Fibroblast of pulmonary artery (primary cell): ENCODE measurements at places on chromosomes 7 and 10.

DNA sequence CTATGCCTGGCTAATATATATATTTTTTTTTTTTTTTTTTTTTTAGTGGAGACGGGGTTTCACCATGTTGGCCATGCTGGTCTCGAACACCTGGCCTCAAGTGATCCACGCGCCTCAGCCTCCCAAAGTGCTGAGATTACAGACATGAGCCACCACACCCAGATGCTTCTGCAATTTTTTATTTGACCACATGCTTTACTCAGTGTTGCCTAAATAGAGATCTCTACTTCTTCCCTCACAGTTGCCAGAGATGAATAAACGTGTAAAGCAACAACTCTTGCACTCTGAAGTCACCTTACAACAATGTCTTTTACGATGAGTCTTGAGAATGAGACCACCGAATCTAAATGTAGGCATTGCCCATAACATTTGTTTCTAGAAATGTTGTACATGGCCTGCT, 107.9 kb upstream of the FRMD4A start:
- no peak for DNase-seq

DNA sequence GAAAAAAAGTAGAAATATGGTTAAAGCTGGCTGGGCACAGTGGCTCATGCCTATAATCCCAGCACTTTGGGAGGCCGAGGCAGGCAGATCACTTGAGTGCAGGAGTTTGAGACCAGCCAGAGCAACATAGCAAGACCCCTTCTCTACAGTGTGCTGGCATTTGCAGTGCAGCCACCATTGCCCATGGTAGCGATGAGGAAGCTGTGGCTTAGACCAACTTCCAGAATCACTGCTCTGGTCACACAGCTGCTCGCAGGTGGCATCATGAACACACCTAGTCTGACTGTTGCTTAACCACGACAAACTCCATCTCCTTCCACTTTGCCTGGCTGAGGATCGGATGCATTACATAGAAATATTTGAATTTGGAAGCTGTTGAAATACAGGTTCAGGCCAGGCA, 137.1 kb downstream of the CUX1 start:
- DNase-seq, result no peak

- no peak for DNase-seq
Observed at GRCh38 chr10:29987471-29987870, 71.9 kb downstream of the JCAD start.

- DNase-seq, result no peak
Observed at GRCh38 chr10:60400366-60400765, 10.7 kb upstream of the ANK3 start.

DNA sequence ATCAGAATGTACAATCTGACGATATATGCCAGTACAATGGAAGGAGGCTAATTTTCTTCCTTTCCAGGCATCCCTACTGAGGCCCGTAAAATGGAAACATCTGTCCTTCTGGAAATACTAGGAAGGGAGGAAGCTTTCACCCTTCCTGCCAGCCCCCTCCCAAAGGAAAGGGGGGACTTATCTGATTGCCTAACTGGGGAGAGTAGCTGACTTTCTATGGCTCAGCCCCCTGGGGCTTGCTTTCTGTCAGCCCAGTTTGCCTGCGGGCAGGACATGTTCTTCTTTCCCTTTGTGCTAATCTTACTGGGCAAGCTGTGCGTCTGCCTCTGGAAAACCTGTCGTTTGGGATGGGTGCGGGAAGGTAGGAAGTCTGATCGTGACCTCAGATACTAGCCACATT, 508.9 kb downstream of the SUGCT start:
- DNase-seq, result no peak

GRCh38 chr10:19168584-19168983, 120.0 kb downstream of the MALRD1 start:
- DNase-seq, result no peak

DNA sequence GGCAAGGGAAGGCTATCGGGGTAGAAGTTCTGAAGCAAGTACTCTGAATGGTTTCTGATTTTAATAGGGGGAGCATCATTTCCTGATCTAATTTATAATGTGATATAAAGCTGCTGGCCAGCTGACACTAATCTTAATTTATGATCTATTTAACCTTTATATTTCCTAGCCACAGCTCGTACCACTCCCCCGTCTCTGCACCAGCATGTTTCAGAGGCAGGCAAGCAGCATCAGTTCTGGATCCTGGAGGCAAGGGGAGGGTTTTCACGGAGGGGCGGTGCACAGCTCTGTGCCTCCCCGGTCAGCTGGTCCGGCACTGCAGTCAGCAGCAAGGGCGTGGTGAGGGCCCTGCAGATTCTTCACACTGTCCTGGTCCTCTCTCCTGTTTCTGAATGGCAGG, 30.0 kb downstream of the MGMT start:
- no peak for DNase-seq

GRCh38 chr10:97543025-97543546, 29.5 kb upstream of the ANKRD2 start:
- DNase-seq, result peak; percentile 96

DNA sequence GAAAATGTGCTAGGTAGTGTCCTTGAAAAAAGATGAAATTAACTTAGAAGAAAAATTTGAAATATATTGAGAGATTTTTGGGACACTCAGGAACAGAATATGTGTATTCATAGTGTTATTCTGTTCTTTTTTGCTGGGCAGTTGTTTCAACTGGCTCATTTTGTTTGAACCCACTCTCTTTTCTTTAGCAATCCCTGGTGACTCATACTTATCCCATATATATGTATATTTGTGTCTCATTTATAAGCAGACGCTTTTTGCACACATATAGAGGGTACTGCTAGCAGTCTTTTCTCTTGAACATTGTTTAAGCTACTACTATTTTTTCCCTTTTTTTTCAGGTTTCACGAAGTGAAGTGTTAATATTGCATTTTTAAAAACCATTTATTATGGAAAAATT, 1.9 kb downstream of the EXOC6 start:
- DNase-seq, result peak; percentile 18

- peak; percentile 66 for DNase-seq
Observed at GRCh38 chr7:128697302-128697905, 25.3 kb downstream of the GARIN1A start.

GRCh38 chr10:129815898-129816655, 148.0 kb downstream of the EBF3 start:
- no peak for DNase-seq

DNA sequence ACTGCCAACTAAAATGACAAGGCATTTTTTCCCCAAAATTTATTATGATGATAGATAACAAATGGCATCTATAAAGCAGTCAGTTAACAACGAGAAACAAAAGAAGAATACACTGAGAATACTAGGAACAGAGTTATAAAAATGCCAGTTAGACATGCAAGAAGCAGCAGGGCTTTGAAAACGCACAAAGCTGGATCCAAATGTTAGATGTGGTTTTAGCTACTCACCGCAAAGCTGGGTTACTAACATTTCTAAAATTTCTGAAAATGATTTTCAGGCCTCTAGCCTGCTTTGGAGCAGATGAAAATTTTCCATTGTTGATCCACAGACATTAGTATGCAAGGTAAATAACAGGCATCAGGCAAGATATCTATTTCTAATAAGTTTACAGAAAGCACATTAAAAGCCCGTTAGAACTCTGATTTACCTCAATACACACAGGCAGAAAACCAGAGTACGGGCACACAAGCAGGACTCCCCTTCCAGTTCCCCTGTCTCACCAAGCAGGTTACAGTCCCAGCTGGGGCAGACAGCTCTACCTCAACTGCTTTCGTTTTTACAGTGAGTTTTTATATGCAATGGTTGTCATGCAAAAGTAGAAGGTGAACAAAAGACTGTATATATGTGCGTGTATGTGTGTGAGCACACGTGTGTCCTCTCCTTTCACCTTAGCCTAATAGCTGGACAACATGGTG, 37.9 kb downstream of the GLI3 start:
- no peak for DNase-seq

DNA sequence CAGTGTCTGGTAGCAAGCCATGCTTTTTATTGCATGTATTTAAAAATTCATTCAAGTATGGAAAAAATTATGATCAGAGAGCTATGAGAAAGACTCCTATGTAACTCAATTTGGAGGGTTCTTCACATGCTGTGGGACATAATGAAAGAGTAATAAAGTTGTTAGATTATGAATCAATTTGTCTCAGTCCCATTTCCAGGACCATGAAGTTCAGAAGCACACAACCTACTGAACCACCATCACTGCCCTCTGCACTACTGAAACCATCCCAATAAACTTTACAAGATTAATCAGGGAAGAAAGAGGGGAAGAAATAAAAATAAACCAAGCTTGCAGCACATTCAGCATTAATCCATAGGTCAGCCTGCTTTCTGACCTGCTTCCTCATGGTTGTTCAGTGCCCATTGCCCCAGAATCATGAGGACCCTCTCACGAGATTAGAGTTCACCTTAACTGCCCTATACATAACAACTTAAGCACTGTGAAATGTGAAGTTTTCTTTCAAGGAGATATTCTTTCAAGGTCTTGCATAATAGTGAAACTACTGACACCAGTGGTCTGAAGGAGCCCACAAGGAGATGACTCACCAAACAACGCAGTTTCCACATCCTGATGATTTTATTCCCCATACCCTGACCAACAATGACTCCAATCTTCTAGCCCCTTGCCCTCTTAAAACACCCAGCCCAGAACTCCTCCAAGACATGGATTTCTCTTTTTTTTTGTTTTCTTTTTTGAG, 171.5 kb upstream of the ADCY1 start:
- DNase-seq, result peak; percentile 31

- no peak for DNase-seq
Observed at GRCh38 chr7:7476381-7476780, 59.3 kb downstream of the COL28A1 start.

GRCh38 chr10:8453587-8453986, 399.1 kb downstream of the GATA3 start:
- DNase-seq, result peak; percentile 24

GRCh38 chr10:122465401-122466040, 4.2 kb downstream of the HTRA1 start:
- DNase-seq, result no peak

DNA sequence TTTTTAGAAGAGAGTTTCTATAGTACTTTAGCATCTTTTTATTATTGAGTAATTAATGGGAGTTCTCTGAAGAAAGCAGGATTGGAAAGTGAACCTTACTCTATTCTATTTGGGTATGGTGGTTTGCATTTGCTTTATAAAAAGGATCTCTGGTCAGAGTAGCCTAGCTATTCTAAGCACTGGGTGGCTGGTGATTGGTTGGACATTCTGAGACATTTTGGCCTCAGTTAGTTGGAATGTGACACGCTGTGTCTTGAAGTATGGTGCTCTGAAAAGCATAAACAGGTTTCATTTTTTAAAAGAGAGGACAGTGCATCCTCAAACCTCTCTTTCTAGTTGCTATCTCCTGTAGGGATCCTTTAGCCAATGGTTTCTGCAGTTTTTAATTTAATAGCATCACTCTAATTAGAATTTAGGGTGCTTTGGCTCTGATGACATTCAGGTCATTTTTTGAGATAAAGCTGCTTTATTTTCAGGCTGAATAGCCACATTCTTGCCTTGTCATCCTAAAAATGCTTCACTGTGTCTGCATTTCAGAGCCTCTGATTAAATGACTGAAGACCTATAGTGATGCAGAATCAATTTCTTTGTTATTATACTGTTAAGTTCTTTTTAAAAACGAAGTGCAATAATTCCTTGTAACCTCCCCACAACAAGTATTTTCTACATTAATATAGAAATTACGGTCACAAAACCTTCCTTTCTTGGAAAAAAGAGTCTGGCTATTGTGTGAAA, 20.6 kb downstream of the TMEM178B start:
- DNase-seq, result no peak

GRCh38 chr7:17444673-17445072, 146.2 kb downstream of the AHR start:
- DNase-seq, result peak; percentile 78

GRCh38 chr10:4373612-4374011, 452.4 kb upstream of the AKR1E2 start:
- no peak for DNase-seq

DNA sequence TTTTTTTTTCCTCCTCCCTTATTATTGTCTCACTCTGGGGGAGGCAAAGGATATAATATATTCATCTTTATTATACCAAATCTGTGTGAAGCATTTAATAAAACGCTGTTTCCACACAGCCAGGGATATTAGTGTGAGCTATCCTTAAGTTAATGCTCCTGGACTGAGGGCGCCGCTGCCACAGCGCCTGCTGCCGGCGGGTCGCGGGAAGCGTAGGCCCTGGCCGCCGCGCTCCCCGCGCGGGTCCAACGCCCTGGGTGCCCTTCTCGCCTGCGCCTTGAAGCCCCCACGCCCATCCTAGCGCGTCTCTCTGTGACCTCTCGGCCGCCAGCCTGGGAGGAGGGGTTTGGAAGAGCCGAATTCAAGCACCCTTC, 9.5 kb upstream of the LBX1 start:
- no peak for DNase-seq

DNA sequence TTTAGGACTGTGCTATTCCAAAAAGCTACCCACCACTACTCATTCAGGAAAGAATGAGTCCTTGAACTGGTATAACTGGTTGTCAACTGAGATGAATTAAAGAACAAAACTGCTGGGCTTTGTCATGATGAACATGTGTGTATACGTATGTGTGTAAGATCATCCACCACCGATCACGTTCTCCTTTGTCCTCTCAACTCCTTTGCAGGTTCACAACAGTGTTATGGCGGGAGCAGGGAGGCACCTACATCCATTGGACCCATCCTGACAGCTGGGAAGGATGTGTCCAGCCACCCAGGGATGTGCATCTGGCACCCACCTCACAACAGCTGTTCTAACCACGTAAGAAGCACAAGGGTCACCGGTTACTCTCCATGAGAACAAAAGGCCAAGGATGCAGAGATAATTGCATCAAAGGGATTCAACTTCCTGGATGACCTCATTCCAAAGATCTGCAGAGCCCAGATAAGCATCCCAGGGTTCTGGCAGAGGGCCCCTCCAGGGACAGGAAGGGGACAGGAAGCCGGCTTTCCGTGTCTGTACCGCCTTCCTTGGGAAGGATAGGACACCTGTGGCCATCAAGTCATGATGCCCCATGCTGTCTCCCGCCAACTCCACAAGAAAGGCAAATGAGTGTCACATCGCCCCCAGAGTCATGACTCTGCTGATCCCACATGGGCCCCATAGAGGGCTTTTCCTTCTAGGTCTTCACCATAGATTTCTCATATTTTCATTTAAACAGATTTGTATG, 66.1 kb downstream of the STEAP1B start:
- DNase-seq, result peak; percentile 50

DNA sequence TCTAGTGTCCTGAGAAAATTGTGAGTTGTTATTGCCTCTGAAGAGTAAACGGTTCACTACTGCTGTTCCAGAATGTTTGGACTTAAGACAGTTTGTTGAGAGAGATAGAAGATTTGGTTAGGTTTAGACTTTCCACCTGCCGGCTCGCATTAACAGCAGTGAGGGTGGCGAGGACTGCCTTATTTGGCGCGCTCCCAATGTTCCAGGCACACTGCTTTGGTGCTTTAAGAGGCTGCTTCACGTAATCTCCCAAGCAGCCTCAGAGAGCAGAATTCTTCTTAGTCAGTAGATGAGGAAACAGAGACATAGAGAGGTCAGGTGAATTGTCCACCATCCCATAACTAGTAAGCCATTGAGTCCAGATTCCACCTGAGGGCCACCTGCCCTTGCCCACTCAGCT, 41.1 kb downstream of the GLRX3 start:
- no peak for DNase-seq

- peak; percentile 25 for DNase-seq
Observed at GRCh38 chr7:94649450-94649849, 6.5 kb downstream of the SGCE start.

GRCh38 chr10:94251568-94251967, 111.2 kb downstream of the NOC3L start:
- DNase-seq, result no peak
